ENCODE measurements at places on chromosomes 16 and 17. TPM values are rescaled to one million over a fixed set of nuclear protein-coding genes. Genes with fewer than 3 reads are reported as not detected.

- H3K4me1 ChIP-seq = peaks cover 8% of the 10 kb centered on the region
- H3K36me3 ChIP-seq = peaks cover 40% of the 10 kb centered on the region
- no peak overlapping the region for H3K27ac ChIP-seq
- H3K4me3 ChIP-seq = no peak overlapping the region
These were observed 43.7 kb downstream of the GOSR1 start for GRCh38 chr17:30520882-30521281.

GRCh38 chr17:2416010-2416734 lies 15.3 kb upstream of the MNT start:
- H3K27ac ChIP-seq = peak overlapping the region; percentile 96
- peak overlapping the region; percentile 49 for H3K4me3 ChIP-seq
- no peaks in the 10 kb centered on the region for H3K27me3 ChIP-seq
- peak; percentile 97 for DNase-seq

UBE2G1 gene
- 98.5 TPM for total RNA-seq

- H3K4me3 ChIP-seq = no peak overlapping the region
- H3K36me3 ChIP-seq = peaks cover 6% of the 10 kb centered on the region
- H3K27ac ChIP-seq = no peak overlapping the region
- H3K4me1 ChIP-seq = peaks cover 14% of the 10 kb centered on the region
- peak; percentile 23 for DNase-seq
- H3K27me3 ChIP-seq = no peaks in the 10 kb centered on the region
These were observed 54.3 kb upstream of the SREBF1 start for GRCh38 chr17:17890773-17891759.

- peaks cover 9% of the 10 kb centered on the region for H3K36me3 ChIP-seq
- peaks cover 41% of the 10 kb centered on the region for H3K4me1 ChIP-seq
- H3K27me3 ChIP-seq = peaks cover 5% of the 10 kb centered on the region
- peak overlapping the region; percentile 78 for H3K27ac ChIP-seq
- no peak for DNase-seq
- peak overlapping the region; percentile 89 for H3K4me3 ChIP-seq
These were observed 709 bp upstream of the ENO3 start for GRCh38 chr17:4950075-4950745.

KRTAP2-2 gene
- not detected for total RNA-seq

DNA sequence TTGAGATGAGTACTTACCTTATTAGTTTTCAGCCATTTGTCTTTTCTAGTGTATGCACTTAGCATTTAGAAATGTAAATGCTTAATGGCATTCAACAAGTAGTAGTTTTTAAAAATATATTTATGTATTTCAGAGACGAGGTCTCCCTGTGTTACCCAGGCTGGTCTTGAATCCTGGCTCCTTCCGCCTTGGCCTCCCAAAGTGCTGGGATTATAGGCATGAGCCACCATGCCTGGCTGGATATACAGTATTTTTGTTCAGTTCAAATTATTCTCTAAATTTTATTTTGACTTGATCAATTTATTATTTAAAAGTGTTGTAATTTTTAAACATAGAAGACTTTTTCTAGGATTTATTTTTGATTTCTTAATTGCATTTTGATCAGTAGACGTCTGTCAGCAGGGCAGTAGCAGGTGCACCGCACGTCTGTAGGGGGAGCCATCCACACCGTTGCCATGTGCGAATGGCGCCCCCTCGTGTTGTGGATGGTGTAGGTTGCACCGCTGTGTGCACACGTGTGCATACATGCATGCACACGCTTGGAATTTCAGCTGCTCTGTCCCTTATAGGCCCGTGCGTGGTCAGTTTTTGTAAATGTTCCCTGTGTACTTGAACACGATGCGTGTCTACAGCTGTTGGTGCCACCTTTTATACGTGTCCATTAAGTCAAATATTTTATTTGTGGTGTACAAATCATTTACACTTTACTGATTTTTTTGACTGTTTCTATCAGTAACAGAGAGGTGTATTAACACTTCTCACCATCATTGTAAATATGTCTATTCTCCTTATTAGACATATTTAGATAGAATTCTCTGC lies 30.6 kb downstream of the RPTOR start:
- no peaks in the 10 kb centered on the region for H3K36me3 ChIP-seq
- no peak overlapping the region for H3K4me3 ChIP-seq
- H3K27me3 ChIP-seq = no peaks in the 10 kb centered on the region
- H3K27ac ChIP-seq = no peak overlapping the region
- peak; percentile 98 for DNase-seq
- peaks cover 6% of the 10 kb centered on the region for H3K4me1 ChIP-seq

GRCh38 chr16:65790768-65791167 lies 575.7 kb upstream of the CDH5 start:
- H3K27ac ChIP-seq = no peak overlapping the region
- no peak for DNase-seq
- H3K4me3 ChIP-seq = no peak overlapping the region
- no peaks in the 10 kb centered on the region for H3K4me1 ChIP-seq

DNA sequence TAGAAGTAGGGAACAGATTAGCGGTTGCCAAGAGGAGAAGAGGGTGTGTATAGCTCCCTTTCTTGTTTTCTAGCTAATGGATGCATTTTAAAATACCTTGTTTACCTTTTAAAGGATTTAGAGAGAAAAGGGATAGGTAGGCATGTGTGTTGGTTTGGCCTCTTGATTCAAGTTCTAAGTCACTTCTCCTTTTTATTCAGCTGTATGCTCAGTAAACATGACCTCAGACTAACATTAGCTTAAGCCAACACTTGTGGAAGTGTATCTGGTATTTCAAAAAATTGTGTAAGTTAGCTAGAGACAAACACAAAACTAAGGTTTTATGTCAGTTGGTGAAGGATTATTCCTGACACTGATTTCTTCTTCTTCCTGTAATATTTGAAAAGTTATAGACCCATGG lies 204.1 kb upstream of the NOG start:
- H3K27me3 ChIP-seq = no peaks in the 10 kb centered on the region
- no peak overlapping the region for H3K4me3 ChIP-seq
- no peaks in the 10 kb centered on the region for H3K36me3 ChIP-seq
- no peak overlapping the region for H3K27ac ChIP-seq
- H3K4me1 ChIP-seq = no peaks in the 10 kb centered on the region
- DNase-seq = no peak

JPH3 gene
- 9.1 TPM for total RNA-seq

- H3K27ac ChIP-seq = peak overlapping the region; percentile 92
- no peak overlapping the region for H3K4me3 ChIP-seq
- DNase-seq = no peak
- no peaks in the 10 kb centered on the region for H3K27me3 ChIP-seq
- peaks cover 10% of the 10 kb centered on the region for H3K4me1 ChIP-seq
- H3K36me3 ChIP-seq = peaks cover 15% of the 10 kb centered on the region
These were observed 94.5 kb downstream of the MARF1 start for GRCh38 chr16:15548482-15548891.

GRCh38 chr17:56292010-56292409 lies 138.7 kb downstream of the ANKFN1 start:
- H3K4me3 ChIP-seq = no peak overlapping the region

GRCh38 chr17:58344791-58345157 lies 7.2 kb downstream of the SUPT4H1 start:
- no peak overlapping the region for H3K4me3 ChIP-seq
- peaks cover 17% of the 10 kb centered on the region for H3K36me3 ChIP-seq
- no peak overlapping the region for H3K27ac ChIP-seq
- H3K4me1 ChIP-seq = peaks cover 4% of the 10 kb centered on the region

DNA sequence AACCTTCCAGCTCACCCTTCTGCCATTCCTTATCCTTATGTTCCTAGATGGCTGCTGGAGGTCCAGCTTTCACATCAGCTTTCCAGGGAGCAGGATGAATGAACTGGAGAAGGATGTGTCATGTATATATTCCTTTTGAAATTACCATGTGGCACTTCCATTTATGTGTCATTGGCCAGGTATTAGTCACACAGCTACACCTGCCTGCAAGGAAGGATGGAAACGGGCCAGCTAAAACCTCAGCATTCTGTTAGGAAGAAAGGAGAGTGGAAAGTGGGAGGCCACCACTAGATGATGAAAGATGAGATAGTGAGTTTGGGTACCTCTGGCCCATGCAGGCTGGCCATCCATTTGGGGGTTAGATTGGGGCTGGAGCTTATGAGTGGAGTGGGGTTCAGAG lies 67.5 kb downstream of the KSR1 start:
- no peak overlapping the region for H3K27ac ChIP-seq
- H3K4me3 ChIP-seq = no peak overlapping the region
- DNase-seq = no peak

GRCh38 chr17:75998327-75998795 lies 2.3 kb upstream of the CDK3 start:
- H3K4me3 ChIP-seq = no peak overlapping the region
- no peaks in the 10 kb centered on the region for H3K27me3 ChIP-seq
- no peak overlapping the region for H3K27ac ChIP-seq

DNA sequence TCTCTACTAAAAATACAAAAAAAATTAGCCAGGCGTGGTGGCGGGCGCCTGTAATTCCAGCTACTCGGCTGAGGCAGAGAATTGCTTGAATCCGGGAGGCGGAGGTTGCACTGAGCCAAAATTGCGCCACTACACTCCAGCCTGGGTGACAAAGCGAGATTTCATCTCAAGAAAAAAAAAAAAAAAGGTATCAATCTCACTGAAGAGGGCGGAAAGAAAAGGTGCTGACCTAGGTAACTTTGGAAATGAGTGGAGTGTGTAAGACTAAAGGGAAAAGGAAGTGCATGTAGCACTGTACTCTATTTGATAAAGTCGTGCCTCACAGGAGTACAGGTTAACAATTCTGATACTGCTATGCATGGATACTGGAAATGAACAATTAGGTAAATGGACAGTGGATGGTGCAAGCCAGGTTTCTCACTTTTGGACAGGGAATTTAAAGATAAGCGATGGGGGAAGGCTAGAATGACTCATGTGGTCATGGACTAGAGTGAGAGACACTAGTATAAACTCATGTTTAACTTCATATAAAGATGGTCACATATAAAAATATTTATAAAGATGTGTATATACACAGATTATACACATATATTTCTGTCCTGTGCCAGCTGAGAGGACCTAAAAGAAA lies 142.9 kb downstream of the CDK5R1 start:
- no peak overlapping the region for H3K27ac ChIP-seq
- H3K36me3 ChIP-seq = no peaks in the 10 kb centered on the region
- H3K4me1 ChIP-seq = peaks cover 16% of the 10 kb centered on the region
- no peaks in the 10 kb centered on the region for H3K27me3 ChIP-seq

GRCh38 chr17:69192754-69193153 lies 35.9 kb downstream of the ABCA10 start:
- H3K27ac ChIP-seq = no peak overlapping the region
- H3K4me3 ChIP-seq = no peak overlapping the region
- peaks cover 11% of the 10 kb centered on the region for H3K4me1 ChIP-seq
- H3K36me3 ChIP-seq = peaks cover 7% of the 10 kb centered on the region
- H3K27me3 ChIP-seq = no peaks in the 10 kb centered on the region

C16orf96 gene
- 0.30 TPM for total RNA-seq

CCDC200 gene
- not detected for total RNA-seq

GRCh38 chr17:47872019-47872650 lies 21.2 kb upstream of the SP6 start:
- no peaks in the 10 kb centered on the region for H3K36me3 ChIP-seq
- no peak overlapping the region for H3K27ac ChIP-seq
- peaks cover 88% of the 10 kb centered on the region for H3K27me3 ChIP-seq
- H3K4me3 ChIP-seq = no peak overlapping the region
- no peak for DNase-seq

GRCh38 chr17:70405492-70406220 lies 236.3 kb downstream of the KCNJ2 start:
- no peaks in the 10 kb centered on the region for H3K4me1 ChIP-seq
- H3K27me3 ChIP-seq = no peaks in the 10 kb centered on the region
- no peak overlapping the region for H3K27ac ChIP-seq

GP2 gene
- not detected for total RNA-seq

GRCh38 chr17:412211-413015 lies 59.8 kb upstream of the RPH3AL start:
- peaks cover 34% of the 10 kb centered on the region for H3K4me1 ChIP-seq
- no peaks in the 10 kb centered on the region for H3K36me3 ChIP-seq
- H3K27ac ChIP-seq = peak overlapping the region; percentile 50
- peak; percentile 45 for DNase-seq
- H3K27me3 ChIP-seq = peaks cover 18% of the 10 kb centered on the region

DNA sequence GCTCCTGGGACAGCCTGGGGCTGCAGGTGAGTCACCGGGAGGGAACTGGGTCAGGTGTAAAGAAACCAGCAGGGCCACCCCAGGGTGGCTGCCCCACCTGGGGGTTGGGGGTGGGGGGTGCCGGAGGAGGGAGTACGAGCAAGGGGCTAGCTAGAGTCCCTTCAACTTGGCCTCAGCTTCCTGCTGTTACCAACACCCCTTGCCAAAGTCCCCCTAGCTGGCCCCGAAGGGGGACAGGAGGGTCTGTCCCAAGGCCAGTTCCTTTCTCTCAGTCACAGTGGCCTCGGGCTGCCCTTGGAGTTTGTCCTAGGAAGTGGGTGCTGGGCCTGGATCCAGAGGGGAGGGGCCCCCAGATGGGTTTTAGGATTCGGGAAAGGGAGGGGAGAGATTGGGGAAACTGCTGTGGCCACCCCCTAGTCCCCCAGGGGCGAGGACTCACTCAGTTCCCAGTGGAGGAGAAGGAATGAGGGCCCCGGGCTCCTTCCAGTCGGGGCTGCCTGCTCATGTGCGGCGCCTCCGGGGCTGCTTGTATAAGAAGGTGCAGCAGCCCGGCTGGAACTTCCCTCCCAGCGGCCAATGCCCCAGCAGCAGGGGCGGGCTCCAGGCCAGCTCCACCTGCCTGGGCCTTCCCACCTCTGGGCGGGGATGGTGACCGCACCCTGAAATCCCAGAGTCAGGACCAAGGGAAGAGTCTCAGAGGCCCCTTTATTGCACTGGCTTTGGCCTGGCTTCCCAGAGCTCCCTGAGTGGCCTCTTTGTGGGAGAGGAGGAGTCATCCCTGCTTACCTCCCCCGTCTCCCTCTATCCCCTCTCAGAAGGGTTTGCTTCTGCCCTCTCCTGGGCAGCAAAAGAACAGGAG lies 7.3 kb downstream of the ARHGAP27 start:
- H3K27ac ChIP-seq = no peak overlapping the region
- H3K4me3 ChIP-seq = no peak overlapping the region
- no peaks in the 10 kb centered on the region for H3K36me3 ChIP-seq
- H3K27me3 ChIP-seq = peaks cover 63% of the 10 kb centered on the region

DNA sequence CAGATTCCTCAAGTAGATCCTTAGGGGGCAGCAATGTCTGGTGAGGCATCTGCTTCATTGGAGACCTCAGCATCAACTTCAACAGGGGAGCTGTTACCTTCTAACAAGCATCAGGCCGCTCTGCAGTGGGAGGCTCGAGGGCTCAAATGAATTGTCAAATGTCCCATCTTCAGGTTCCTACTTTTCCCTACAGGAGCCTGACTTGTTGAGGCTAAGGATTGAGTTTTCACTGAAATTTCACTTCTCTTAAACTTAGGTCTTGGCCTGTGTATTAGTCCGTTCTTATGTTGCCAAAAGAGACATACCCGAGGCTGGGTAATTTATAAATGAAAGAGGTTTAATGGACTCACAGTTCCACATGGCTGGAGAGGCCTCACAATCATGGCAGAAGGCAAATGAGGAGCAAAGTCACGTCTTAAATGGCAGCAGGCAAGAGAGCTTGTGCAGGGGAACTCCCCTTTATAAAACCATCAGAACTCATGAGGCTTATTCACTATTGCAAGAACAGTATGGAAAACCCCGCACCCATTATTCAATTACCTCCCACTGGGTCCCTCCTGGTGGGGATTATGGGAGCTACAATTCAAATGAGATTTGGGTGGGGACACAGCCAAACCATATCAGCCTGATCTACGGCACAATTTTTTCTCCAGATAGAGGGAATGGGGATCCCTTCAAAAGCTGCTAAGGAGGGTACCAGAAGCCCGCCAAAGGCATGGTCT lies 5.1 kb upstream of the CD300LD start:
- no peak for DNase-seq
- H3K27me3 ChIP-seq = peaks cover 77% of the 10 kb centered on the region
- no peak overlapping the region for H3K27ac ChIP-seq
- no peaks in the 10 kb centered on the region for H3K36me3 ChIP-seq

- H3K4me3 ChIP-seq = no peak overlapping the region
- H3K27me3 ChIP-seq = no peaks in the 10 kb centered on the region
- no peak overlapping the region for H3K27ac ChIP-seq
- no peaks in the 10 kb centered on the region for H3K36me3 ChIP-seq
- H3K4me1 ChIP-seq = no peaks in the 10 kb centered on the region
These were observed 39.6 kb upstream of the ZKSCAN2 start for GRCh38 chr16:25297151-25297787.
